Stimulated activated CD4-positive, alpha-beta T cell treated with anti-CD3 and anti-CD28 coated beads, Interleukin-1b, Interleukin-23, amount 100 ng/mL, for 24 hours (primary cell): ENCODE measurements at places on chromosomes 2 and 18.

- DNase-seq, result no peak
These were observed 33.2 kb downstream of the ANKRD29 start for GRCh38 chr18:23629444-23629946.

DNA sequence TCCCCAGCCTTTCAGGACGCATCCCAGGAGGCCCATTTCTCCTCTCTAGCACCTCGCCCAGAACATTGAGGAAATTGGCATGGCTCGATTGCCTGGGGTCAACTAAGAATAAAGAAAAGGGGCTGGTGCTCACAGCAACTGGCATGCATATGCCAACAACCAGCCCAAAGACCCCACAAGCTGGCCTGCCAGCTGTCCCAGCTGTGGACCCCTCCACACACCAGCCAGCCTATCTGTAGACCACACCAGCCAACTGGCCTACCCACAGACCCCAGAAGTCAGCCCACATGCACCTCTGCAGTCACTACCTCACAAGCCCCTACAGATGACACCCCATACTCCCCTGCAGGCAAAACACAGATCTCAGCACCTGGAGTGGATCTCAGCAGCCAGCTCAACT is 123.8 kb upstream of the ID2 start:
- DNase-seq, result no peak

- no peak for DNase-seq
These were observed 72.6 kb downstream of the NRP2 start for GRCh38 chr2:205754924-205755321.

- DNase-seq, result no peak
These were observed 2.2 kb upstream of the UGT1A6 start for GRCh38 chr2:233690444-233690843.

DNA sequence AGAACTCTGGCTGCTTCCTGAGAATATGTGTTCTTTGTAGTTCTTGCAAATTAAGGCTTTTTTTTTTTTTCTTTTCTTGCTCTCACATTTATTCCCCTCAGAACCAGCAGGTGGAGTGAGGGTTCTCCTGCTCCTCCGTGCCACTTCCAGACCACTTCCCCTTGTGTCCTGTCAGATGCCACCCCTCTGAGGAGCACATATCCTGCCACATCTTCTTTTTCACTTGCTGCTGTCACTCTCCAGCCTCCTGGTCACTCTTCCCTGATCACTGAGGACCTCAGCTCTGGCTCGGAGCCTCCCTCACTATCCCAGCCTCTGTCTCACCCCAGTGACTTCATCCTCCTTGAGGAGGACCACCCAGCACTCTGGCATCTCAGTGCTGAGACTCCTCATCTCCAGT is 100.5 kb downstream of the TACR1 start:
- DNase-seq, result no peak

DNA sequence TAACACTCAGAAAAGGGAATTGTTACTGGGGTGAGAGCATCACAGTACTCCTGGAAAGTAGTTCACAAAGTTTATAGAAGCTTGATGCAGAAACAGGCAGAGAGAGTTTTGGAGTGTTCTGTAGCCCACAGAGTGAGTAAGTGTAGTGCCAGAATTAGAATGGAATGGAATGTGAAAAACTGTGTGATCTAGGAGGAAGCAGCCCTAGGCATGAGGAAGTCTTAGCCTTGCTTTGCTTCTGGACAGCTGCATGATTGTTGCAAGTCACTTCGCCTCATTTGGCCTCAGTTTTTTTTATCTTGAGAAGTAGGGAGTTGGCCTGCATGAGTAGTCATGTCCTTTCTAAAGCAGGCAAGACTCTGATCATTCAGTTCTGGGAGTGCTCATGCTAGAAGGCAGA is 10.9 kb downstream of the SERPINB12 start:
- no peak for DNase-seq

GRCh38 chr2:127588241-127588640 is 52.8 kb downstream of the MYO7B start:
- no peak for DNase-seq
